Activated CD4-positive, alpha-beta T cell treated with anti-CD3 and anti-CD28 coated beads, Interleukin-2, amount 50 U/mL, for 48 hours (primary cell): ENCODE measurements at places on chromosomes 2 and 18.

DNA sequence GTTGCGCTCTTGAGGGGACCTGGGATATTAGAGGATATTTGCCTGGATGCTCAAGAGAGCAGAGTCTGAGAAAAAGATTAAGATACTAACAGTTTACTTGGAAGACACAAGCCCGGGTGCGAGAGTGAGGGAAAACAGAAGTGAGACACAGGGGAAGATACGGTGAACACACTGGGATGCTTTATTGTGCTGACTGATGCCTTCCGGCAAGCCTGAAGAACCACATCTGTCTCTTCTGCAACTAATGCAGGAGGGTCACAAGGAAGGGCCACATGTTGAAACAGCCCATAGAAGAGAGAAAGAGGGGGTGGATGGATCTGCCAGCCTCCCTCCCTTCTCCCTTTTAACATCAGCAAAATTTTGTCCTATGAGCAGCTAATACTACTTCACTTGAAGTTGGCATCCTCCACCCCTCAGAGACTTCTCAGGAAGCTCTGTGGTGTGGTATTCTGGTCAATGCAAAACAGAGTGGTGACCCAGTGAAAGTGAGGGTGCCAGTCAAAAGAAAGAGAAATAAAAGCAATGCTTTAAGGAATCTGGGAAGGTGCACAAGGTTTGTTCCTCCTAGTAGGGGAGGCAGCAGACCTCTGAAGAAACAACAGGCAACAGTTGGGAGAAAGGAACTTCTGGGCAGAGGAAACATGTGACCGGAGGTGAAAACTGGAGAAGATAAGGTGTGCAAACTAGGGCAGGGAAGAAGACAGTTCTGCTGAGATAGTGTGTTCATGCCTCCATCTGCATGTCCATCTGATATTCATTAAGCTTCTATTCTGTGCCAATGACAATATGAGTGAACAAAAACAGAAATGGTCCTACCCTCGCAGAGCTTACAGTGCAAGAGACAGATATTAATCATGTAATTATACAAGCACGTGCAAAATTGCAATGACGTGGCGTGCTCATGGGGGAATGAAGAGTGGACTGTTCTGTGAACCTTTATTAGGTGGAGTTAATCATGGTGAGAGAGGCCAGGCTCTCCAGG, 107.1 kb downstream of the LYPD6B start:
- DNase-seq: no peak

DNA sequence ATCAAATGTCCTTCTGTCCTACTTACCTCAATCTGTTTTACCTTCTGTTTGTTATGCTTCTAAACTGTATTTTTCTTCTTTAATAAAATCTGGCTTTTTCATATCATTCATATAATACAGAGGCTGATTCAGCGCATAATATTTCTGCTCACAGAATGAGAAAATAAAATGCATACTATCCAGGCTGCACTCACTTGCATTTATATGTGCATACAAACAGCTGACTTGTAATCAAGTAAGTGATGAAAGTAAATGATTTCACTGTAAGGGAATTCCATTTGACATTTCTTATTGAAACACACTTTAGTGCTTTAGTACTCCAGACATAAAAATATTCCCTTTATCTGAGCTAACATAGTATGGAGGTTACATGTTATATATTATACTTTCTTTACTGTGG, 75.3 kb upstream of the PROKR1 start:
- DNase-seq: no peak

- DNase-seq: no peak
These were observed 311.5 kb downstream of the CBLN2 start for GRCh38 chr18:72232644-72233043.

DNA sequence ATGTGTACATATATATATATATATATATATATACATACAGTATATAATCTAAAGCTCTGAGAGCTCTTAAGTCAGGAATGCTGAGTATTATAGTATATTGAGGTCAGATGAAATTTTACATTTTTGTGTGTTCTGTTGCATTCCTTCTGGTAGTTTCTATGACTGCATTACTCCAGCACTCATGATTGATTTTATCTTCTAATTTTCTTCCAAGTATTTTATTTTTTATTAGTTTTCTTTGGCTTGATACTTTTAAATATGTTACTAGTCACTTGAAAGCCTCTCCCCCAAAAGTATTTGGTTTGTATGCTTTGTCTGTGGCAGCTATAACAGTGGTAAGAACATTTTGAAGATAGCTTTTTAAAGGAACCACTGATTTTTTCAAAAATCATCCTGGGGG, 25.0 kb downstream of the METTL21A start:
- no peak for DNase-seq

DNA sequence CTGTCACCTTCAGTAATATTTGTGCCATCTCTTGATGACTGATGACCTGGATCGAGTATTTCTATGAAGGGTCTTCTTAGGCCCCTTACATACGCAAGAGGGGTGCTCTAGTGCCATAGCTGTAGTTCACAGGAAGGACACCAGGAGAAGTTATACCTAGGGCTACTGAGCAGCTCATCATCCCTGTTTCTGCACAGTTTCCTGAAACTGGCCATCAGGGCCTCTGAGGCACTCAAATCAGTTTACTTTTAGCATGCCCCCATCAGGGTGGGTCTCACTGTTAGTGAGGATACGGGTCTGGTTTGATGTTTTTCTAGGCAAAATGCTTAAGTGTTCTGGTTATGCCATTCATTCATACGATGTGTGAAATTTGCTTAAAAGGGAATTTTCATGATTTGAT, 20.0 kb upstream of the FBLN7 start:
- DNase-seq: no peak

GRCh38 chr2:105910497-105911238, 166.0 kb downstream of the NCK2 start:
- DNase-seq: no peak

- DNase-seq: no peak
These were observed 88.9 kb downstream of the SOWAHC start for GRCh38 chr2:109703077-109703476.
